ENCODE measurements at places on chromosomes 12 and 14.

DNA sequence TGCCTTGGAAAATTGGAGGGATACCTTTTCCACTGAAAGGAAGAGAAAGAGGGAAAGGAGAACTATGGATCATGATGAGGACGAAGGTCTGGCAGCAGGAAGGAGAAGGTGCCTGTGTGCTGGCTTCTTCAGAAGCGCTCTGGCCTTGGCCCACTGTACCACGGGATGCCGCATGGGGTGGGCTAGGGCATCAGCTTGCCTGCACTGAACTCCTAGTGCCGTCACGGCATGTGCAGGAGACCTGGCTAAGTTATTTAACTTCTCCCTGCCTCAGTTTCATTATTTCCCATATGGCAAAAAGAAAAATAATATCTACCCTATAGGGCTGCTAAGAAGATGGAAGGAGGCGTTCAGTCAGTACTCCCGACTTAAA, 28.1 kb downstream of the FBXO21 start:
- no peak for DNase-seq

GRCh38 chr12:104057771-104058197, 6.5 kb upstream of the HCFC2 start:
- DNase-seq = peak; percentile 25

DNA sequence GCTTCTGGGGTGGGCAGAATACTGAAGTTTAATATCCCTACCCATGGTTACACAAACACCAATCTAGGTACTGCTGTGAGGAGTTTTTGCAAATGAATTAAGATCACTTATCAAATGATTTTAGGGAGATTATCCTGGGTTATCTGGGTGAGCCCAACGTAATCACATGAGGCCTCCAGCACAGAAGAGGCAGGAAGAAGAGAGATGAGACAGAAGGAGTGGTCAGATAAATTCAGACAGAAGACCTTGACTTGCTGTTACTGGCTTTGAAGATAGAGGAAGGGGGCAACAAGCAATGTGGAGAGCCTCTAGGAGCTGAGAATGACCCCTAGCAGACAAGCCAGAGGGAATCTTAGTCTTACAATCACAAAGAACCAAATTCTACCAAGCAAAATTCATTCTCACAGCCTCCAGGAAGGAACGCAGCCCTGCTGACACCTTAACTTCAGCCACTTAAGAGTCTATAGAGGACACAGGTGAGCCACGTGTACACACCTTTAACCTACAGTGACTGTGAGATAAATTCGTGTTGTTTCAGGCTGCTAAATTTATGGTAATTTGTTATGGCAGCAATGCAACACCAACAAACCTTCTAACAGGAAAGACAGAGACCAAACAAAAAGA, 49.4 kb downstream of the FERMT2 start:
- no peak for DNase-seq

- no peak for DNase-seq
These were observed 14.9 kb downstream of the LTA4H start for GRCh38 chr12:96020314-96021003.

- DNase-seq = no peak
These were observed 91.9 kb upstream of the RESF1 start for GRCh38 chr12:31867292-31867691.

- no peak for DNase-seq
These were observed 2.9 kb downstream of the RAD52 start for GRCh38 chr12:946631-947030.

GRCh38 chr14:102235275-102235897, 69.6 kb downstream of the MOK start:
- DNase-seq = peak; percentile 90

DNA sequence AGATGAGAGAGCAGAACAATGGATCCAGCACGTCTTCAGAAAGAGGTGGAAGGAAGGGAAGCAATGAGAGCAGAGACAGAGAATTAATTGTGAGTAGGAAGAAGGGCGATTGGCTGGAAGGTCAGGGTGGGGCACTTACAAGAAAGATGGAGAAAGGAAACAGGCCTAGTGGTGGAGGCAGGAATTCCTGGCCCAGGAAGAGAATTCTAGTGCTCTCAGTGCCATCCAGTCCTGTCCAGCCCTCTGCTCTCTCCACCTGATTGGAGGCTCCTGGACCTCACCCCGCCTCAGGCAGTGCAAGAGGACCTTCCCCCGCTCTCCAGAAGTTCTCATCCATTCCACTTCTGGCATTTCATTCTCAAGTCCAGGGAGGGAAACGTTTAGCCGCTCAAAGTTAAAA, 43.0 kb downstream of the NGB start:
- DNase-seq = no peak

GRCh38 chr12:76927170-76927784, 48.5 kb upstream of the CSRP2 start:
- no peak for DNase-seq

DNA sequence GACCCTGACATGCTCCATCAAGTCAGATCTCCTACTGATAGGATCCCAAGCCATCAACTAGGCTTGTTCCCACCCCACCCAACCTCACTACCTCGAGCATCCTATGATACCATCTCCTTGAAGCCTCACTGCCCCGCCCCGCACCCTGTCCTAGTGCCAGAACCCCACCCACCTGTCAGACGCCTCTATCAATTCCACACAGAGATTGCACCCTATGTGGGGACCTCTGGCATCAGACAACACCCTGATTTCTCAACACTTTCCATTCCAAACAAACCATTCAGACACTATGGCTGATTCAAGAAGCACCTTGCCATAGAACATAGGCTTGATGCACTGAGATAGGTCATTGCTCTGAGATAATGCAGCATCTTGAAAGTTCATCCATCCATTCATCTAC, 3.1 kb upstream of the GLTP start:
- DNase-seq = peak; percentile 28

GRCh38 chr14:57987596-57988300, 121.9 kb upstream of the SLC35F4 start:
- DNase-seq = no peak

GRCh38 chr14:65434216-65434850, 21.8 kb downstream of the FUT8 start:
- no peak for DNase-seq

- DNase-seq = peak; percentile 91
These were observed 189.6 kb downstream of the DUSP6 start for GRCh38 chr12:89162589-89163261.

DNA sequence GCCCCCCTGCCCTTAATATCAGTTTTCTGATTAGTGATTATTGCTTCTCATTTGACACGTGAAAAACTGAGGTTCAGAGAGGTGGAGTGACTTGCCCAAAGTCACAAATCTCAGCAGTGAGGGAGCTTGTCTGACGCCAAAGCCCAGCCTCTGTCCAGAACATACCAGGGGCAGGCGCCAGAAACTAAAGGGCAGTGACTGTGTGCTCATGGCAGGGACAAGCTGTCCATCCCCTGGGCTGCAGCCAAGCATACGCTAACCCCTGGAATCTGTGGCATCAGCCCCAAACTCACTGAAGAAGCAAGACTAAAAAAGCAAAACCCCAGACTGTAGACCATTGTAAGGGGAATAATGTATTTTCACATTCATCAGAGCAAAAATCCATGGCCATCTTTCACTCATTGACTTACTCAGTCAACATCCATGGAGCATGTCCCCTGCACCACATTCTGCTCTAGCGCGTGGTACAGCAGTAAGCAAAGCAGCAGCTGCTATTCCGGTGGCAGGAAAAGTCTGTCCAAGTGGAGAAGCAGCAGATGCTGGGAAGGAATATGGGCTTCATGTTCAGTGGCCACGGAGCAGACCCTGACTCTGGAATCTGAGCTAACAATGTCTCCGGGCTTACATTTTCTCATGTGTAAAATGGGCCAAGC, 1.5 kb upstream of the SERPINA4 start:
- DNase-seq = no peak

- DNase-seq = no peak
These were observed 10.7 kb downstream of the SCARB1 start for GRCh38 chr12:124852911-124853427.

- no peak for DNase-seq
These were observed 5.8 kb downstream of the MAX start for GRCh38 chr14:65096323-65097089.

GRCh38 chr14:57244106-57244505, 24.6 kb downstream of the EXOC5 start:
- no peak for DNase-seq

DNA sequence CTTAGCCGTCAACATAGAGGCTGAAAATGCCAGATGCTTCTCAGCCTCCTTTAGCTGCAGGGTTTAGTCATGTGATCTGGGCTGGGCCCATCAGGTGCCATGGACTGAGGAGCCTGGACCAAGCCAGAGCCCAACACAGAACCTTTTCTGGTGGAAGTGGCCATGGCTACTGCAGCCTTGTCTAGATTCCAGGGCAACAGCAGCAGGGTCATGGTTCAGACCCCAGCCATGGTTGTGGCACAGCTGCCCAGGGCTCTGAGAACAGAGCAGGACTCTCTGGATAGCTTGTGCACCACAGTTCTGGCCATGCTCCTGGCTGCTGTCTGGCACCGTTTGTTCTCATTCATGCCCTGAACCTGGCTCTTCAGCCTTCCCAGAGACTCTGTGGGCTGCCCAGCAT, 47.0 kb upstream of the PTGR2 start:
- no peak for DNase-seq

GRCh38 chr14:72513346-72513745, 380.6 kb downstream of the DPF3 start:
- DNase-seq = no peak

- peak; percentile 82 for DNase-seq
These were observed at the start of gene CDH24 for GRCh38 chr14:23056956-23057756. TSS of gene CDH24 (minus strand) at chr14:23057520. CDS start at chr14:23055733, 1,787 bp downstream.

DNA sequence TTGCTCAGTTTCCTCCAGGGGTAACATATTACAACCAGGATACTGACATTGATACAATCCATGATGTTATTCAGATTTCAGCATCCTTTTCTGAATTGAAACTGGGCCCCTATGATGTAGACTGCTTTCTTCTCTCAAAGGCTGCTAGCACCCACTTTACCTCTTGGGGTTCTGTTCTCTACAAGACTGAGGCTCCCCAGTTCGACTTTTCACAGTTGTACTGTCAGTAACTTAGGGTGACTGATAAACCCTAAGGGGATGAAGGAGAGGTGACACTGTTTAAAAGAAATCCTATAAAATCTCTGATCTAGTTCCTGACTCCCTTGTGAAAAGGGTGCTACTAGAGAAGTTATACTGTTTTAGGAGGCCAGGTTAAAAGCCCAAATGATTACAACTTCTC, 818 bp downstream of the VPS33A start:
- DNase-seq = no peak

GRCh38 chr12:130646716-130647370, 69.3 kb downstream of the RIMBP2 start:
- no peak for DNase-seq

DNA sequence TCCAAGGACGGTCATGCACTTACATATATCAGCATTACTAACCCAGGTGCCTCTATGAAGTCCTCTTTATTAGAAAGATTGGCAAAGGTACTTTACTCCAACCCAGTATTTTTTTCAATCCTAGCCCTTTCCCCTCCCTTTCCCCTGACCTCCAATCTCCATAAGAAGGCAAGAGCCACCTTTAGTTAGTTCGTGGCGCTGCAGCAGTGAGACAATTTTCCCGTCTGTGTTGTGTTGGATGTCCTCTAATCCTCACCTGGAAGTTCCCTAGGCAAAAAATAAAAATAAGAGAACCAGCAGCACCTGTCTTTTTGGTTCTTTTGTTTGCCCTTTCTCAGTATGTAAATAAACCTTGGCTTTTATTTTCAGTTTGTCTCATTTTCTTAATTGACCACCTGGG, 439.6 kb upstream of the LRFN5 start:
- no peak for DNase-seq

DNA sequence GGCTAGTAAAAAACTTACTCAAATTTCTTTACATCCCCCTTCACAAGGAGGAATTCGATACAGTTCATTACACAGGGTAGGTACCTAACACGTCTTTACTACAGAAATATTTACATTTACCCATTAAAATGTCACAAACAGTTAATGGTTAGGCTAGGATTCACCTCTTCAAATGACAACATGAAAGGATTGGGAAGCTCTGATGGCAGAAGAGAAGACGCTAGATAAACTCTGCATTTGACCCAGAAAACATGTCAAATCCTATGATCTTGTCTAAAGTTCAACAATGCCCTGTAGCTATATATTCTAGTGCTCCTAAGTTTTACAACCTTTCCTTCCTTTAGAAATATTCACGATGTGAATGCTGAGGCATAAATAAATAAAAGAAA, 64.8 kb downstream of the DENND5B start:
- no peak for DNase-seq

GRCh38 chr12:123280971-123281370, 9.3 kb upstream of the CDK2AP1 start:
- DNase-seq = no peak

DNA sequence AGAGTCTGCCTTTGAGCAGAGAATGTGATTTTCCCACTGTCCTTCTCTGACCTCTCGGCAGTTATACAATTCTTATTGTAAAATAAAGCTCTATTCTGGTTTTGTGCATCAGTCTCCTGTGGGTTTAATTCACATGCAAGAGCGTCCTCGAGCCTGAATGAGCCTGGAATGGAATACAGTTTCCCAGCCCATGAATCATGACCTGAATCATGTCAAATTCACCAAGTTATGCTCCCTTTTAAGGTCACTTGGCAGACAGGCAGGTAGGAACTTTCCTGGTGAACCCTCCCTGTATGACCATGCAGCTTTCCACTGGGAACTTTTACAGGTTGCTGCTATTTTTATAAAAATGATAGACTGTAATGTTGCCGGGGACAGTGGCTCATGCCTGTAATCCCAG, 41.7 kb downstream of the BICD1 start:
- peak; percentile 13 for DNase-seq

GRCh38 chr12:71551529-71551928, 111.9 kb downstream of the LGR5 start:
- DNase-seq = no peak

DNA sequence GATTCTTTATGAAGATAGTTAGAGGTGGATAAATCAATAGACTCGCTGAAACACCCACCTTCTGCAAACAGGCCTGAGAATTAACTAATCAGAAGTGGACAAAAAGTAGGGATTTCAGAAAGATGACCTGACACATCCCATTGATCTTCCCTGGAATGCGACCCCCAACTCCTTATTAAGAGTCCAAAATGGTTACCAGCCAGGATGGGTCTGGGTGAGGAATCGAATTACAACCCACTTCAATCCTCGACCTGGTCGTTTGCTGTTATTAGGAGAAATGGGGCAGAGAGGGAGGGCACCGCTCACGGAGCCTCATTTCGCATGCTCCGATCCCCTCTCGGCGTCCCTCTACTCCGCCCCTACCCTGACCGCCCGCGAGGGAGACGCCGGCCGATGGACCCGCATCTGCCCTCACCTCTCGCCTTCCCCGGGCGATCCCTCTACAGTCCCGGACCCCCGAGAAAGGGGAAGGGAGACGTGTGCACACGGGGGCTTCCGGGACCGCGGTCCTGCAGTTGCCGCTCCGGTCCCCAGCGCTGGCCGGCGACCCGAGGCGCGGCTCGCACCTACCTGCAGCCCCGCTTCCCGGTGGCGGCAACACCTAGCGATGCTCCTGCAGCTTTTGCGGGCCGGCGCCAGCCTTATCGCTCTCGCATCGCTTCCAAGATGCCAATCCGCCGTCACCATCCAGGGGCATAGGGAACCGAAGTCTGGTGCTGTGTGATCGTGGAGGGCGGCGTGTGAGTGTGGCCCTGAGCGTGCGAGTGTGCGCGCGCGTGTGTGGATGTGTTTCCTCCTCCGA, 69.3 kb upstream of the USP15 start:
- DNase-seq = no peak

- peak; percentile 29 for DNase-seq
These were observed 15.3 kb downstream of the SPIC start for GRCh38 chr12:101490286-101490920.
